ENCODE measurements at places on chromosomes 4 and X. TPM values are rescaled to one million over a fixed set of nuclear protein-coding genes. Genes with fewer than 3 reads are reported as not detected.

The GRIPAP1 gene
- total RNA-seq = 16.5 TPM

The MAOA gene
- 12.2 TPM for total RNA-seq

The GPR82 gene
- total RNA-seq = not detected

The CXorf49 gene
- not detected for total RNA-seq

The TASL gene
- total RNA-seq = not detected

The PTCHD1 gene
- total RNA-seq = not detected

The KLB gene
- total RNA-seq = not detected

The DKK2 gene
- total RNA-seq = 0.17 TPM

The TLR10 gene
- total RNA-seq = not detected

The GAGE12J gene
- total RNA-seq = not detected

The SYN1 gene
- total RNA-seq = 0.45 TPM

The BANK1 gene
- not detected for total RNA-seq

The IL3RA gene
- total RNA-seq = not detected

The GPR78 gene
- not detected for total RNA-seq

The GAGE13 gene
- not detected for total RNA-seq

The ATP2B3 gene
- total RNA-seq = not detected

The GRPR gene
- total RNA-seq = not detected

The ALAS2 gene
- not detected for total RNA-seq

The PPARGC1A gene
- total RNA-seq = not detected

The SLC6A14 gene
- total RNA-seq = not detected

The TMPRSS11D gene
- not detected for total RNA-seq

The CENPI gene
- 13.9 TPM for total RNA-seq

The ARL9 gene
- 0.42 TPM for total RNA-seq

The ARHGEF6 gene
- total RNA-seq = 3.2 TPM

The INPP4B gene
- 80.0 TPM for total RNA-seq

The PAGE4 gene
- total RNA-seq = not detected

The INTS6L gene
- 10.0 TPM for total RNA-seq

The NEUROG2 gene
- total RNA-seq = not detected

The NALF2 gene
- total RNA-seq = 0.33 TPM

The FANCB gene
- total RNA-seq = 2.0 TPM

The SMIM14 gene
- 26.8 TPM for total RNA-seq

The EPGN gene
- total RNA-seq = 107 TPM

The MUC7 gene
- not detected for total RNA-seq

The MAGEA2B gene
- not detected for total RNA-seq

The SPANXA2 gene
- not detected for total RNA-seq

The ZNF718 gene
- 11.8 TPM for total RNA-seq

The FAM47E gene
- total RNA-seq = 1.5 TPM

The CCSER1 gene
- 12.0 TPM for total RNA-seq

The USP26 gene
- total RNA-seq = not detected
